A549 treated with RU486 at 1 μM for 4 hours (cell line): ENCODE measurements at places on chromosomes 16 and 17. TPM values are rescaled to one million over a fixed set of nuclear protein-coding genes. Genes with fewer than 3 reads are reported as not detected.

Gene RBBP6
- total RNA-seq = 17.2 to 26.9 TPM (median 25.9 TPM) in 5 replicates

Gene CXCL16
- 13.8 to 20.0 TPM (median 17.9 TPM) in 5 replicates for total RNA-seq

Gene KRT27
- not detected in 5 replicates for total RNA-seq

Gene TAF15
- 190 to 245 TPM (median 208 TPM) in 5 replicates for total RNA-seq

Gene C16orf86
- 0.14 TPM in 1 of 5 replicates, not detected in the others for total RNA-seq

Gene KRT9
- not detected in 5 replicates for total RNA-seq

Gene TNFRSF12A
- 477 to 677 TPM (median 627 TPM) in 5 replicates for total RNA-seq

Gene HIGD1B
- not detected in 5 replicates for total RNA-seq

Gene ANKRD40
- total RNA-seq = 42.5 to 52.6 TPM (median 48.5 TPM) in 5 replicates

Gene KREMEN2
- 1.3 to 2.4 TPM (median 2.3 TPM) in 5 replicates for total RNA-seq

Gene WFIKKN1
- 0.10 to 0.23 TPM (median 0.13 TPM) in 5 replicates for total RNA-seq

Gene DPEP2
- total RNA-seq = not detected in 5 replicates

Gene IL17C
- total RNA-seq = not detected in 5 replicates

Gene TBC1D3K
- total RNA-seq = not detected in 5 replicates

Gene FBXO39
- total RNA-seq = not detected in 5 replicates

Gene ZPBP2
- total RNA-seq = not detected in 5 replicates

Gene SSTR5
- 0.20 to 0.33 TPM (median 0.25 TPM) in 5 replicates for total RNA-seq

Gene CD300LB
- total RNA-seq = 0.05 to 0.13 TPM (median 0.07 TPM) in 3 of 5 replicates, not detected in the others

Gene SDR42E2
- total RNA-seq = not detected in 5 replicates

Gene TBC1D3C
- not detected in 5 replicates for total RNA-seq

Gene SLC38A8
- not detected in 5 replicates for total RNA-seq

Gene HCRT
- total RNA-seq = 0.34 TPM in 1 of 5 replicates, not detected in the others

Gene RPS2
- 3,640 to 5,391 TPM (median 5,287 TPM) in 5 replicates for total RNA-seq

Gene RILP
- 14.4 to 22.3 TPM (median 17.1 TPM) in 5 replicates for total RNA-seq

Gene CA7
- not detected in 5 replicates for total RNA-seq

Gene RNF167
- 88.1 to 164 TPM (median 124 TPM) in 5 replicates for total RNA-seq

Gene HOXB7
- 31.1 to 41.0 TPM (median 33.2 TPM) in 5 replicates for total RNA-seq

Gene OMG
- not detected in 5 replicates for total RNA-seq

Gene VPS4A
- 30.4 to 33.1 TPM (median 30.6 TPM) in 5 replicates for total RNA-seq

Gene PRAC1
- not detected in 5 replicates for total RNA-seq

Gene TMC8
- 0.18 to 0.43 TPM (median 0.29 TPM) in 5 replicates for total RNA-seq

Gene CYB561
- total RNA-seq = 22.8 to 31.6 TPM (median 30.3 TPM) in 5 replicates

Gene KRT32
- total RNA-seq = not detected in 5 replicates

Gene GPR179
- total RNA-seq = 0.02 to 0.05 TPM (median 0.03 TPM) in 5 replicates

Gene RNF157
- 4.5 to 8.0 TPM (median 6.0 TPM) in 5 replicates for total RNA-seq

Gene PABPN1L
- total RNA-seq = not detected in 5 replicates

Gene KAT7
- 25.7 to 30.5 TPM (median 27.2 TPM) in 5 replicates for total RNA-seq

Gene EPOP
- 11.3 to 15.3 TPM (median 14.3 TPM) in 5 replicates for total RNA-seq

Gene NPIPB6
- total RNA-seq = 1.6 to 2.0 TPM (median 1.9 TPM) in 5 replicates

Gene ATP1B2
- total RNA-seq = 0.13 to 0.42 TPM (median 0.27 TPM) in 5 replicates

Gene NOTUM
- 0.14 to 0.32 TPM (median 0.26 TPM) in 5 replicates for total RNA-seq

Gene TUFM
- 211 to 324 TPM (median 285 TPM) in 5 replicates for total RNA-seq

Gene PDE6G
- total RNA-seq = 1.5 to 3.6 TPM (median 2.2 TPM) in 5 replicates

Gene ORMDL3
- 33.9 to 47.8 TPM (median 44.0 TPM) in 5 replicates for total RNA-seq

Gene IRX5
- 2.0 to 2.8 TPM (median 2.1 TPM) in 5 replicates for total RNA-seq

Gene SCIMP
- not detected in 5 replicates for total RNA-seq
